ENCODE measurements at places on chromosomes 2 and 18. TPM values are rescaled to one million over a fixed set of nuclear protein-coding genes. Genes with fewer than 3 reads are reported as not detected.

DNA sequence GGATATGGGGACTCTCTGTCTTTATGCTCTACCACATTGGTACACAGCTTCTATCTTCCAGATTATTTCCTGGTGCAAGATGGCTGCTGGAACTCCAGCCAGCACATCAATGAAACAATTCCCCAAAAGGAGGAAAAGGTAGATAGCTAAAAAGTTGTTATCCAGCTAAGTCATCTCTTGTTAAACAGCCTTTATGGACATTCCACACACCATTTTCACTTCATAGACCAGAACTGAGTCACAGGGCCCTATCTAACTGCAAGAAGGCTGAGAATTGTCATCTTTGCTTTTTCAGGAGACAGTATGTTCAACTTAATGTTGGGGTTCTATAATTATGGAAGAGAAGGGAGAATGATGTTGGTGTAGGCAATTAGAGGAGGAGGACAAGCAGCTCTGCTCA is 133.3 kb upstream of the NOSTRIN start:
- no peak overlapping the region for H3K27ac ChIP-seq
- DNase-seq = no peak
- H3K36me3 ChIP-seq = no peaks in the 10 kb centered on the region

- H3K27ac ChIP-seq = no peak overlapping the region
- H3K4me1 ChIP-seq = peaks cover 8% of the 10 kb centered on the region
- no peak overlapping the region for H3K4me3 ChIP-seq
- DNase-seq = no peak
These were observed 81.9 kb upstream of the ZNF397 start for GRCh38 chr18:35158728-35159450.

DNA sequence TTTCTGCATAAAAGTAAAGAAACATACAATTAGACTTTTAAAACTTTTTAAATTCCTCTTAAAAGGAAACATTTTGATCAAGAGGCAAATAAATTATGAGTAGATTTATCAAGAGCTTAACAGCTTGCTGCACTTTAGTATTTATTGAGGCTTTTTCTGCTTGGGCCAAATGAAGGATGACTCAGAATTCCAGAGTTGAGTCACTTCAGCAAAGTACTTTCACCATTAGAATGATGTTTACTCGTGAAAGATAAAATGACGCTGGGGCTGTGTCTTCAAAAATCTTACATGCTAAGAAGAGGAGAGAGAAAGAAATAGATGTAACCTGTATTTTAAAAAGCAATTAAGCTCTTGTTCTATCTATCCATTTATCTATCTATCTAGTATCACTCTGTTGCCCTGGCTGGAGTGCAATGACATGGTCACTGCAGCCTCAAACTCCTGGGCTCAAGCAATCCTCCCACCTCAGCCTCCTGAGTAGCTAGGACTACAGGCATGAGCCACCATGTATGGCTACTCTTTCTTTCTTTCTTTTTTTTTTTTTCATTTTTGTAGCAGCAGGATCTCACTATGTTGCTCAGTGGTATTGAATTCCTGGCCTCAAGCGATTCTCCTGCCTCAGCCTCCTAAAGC is 75.3 kb upstream of the RIOK3 start:
- no peak overlapping the region for H3K27ac ChIP-seq
- DNase-seq = peak; percentile 32
- no peaks in the 10 kb centered on the region for H3K36me3 ChIP-seq
- H3K4me1 ChIP-seq = no peaks in the 10 kb centered on the region
- no peaks in the 10 kb centered on the region for H3K27me3 ChIP-seq

DNA sequence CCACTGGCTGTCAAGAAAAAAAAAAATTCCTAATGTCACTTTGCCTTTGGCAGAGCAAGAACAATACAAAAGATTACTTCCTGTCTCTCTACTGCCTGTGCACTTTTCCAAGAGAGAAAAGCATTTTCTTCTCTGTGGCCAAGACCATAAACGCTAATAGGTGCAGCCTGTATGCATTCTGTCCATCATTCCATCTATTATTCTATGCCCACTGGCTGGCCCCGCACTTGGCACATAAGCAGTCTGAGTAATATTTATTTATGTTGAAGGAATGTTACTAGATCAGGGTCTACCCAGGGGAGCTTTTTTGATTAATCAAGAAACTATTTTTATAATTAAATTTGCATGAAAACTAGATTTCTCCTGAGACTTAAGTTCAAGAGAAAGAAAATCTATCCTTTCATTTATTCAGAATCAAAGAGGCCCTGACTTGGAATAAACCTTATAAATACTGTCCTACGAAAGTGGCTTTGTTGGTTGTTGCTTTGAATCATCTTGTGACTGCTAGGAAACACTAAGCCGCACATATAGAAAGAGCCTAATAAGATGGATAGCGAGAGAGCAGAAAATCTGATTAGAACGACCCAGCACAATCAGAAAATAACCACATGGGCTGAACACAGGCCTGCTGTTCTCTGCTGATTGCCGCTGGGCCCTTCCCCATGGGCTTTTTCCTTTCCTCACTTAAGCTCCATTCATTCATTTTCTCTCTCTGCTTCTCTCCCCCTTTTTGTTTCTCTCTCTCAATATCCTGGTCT is 59.4 kb downstream of the MMADHC start:
- no peaks in the 10 kb centered on the region for H3K4me1 ChIP-seq
- H3K36me3 ChIP-seq = no peaks in the 10 kb centered on the region
- no peak for DNase-seq

DNA sequence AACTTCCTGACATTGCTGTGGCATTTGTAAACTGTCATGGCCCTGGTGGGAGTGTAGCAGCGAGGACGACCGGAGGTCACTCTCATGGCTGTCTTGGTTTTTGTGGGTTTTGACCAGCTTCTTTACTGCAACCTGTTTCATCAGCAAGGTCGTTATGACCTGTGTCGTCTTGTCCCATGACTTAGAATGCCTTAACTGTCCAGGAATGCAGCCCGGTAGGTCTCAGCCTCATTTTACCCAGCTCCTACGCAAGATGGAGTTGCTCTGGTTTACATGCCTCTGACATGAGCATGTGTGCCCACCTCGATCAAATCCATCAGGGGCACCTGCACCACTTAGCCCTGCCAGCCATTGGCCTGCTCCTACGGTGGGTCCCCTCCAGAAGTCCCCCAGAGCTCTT is 32.9 kb upstream of the SLC66A3 start:
- H3K36me3 ChIP-seq = no peaks in the 10 kb centered on the region
- no peak overlapping the region for H3K27ac ChIP-seq
- peaks cover 9% of the 10 kb centered on the region for H3K27me3 ChIP-seq
- DNase-seq = no peak
- no peaks in the 10 kb centered on the region for H3K4me1 ChIP-seq

- H3K27me3 ChIP-seq = no peaks in the 10 kb centered on the region
- DNase-seq = no peak
- no peaks in the 10 kb centered on the region for H3K36me3 ChIP-seq
- H3K4me3 ChIP-seq = no peak overlapping the region
- H3K4me1 ChIP-seq = peaks cover 26% of the 10 kb centered on the region
These were observed 14.9 kb downstream of the ITGA6 start for GRCh38 chr2:172442072-172442895.

- no peaks in the 10 kb centered on the region for H3K27me3 ChIP-seq
- peak overlapping the region; percentile 58 for H3K4me3 ChIP-seq
- peak overlapping the region; percentile 94 for H3K27ac ChIP-seq
These were observed 2.2 kb upstream of the CASP8 start for GRCh38 chr2:201257956-201258665.

DNA sequence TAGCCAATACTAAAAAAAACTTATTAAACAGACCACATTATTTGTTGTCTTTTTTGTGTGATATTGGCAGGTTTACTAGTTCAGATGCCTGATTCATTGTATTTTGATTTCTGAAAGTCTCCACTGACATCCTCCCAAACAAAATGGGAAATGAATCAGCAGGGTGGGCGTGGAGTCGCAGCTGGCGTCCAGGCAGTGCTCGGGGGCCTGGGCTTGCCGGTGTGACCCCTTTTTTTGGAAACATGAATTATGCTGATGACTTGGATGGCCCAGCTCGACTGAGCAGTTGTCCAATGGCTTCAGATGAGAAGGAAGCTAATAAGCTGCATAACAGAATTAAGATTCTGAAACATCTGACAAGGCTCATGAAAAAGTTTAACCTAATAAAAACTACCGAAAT is 1.7 kb upstream of the KCNG2 start:
- no peaks in the 10 kb centered on the region for H3K36me3 ChIP-seq
- H3K27ac ChIP-seq = peak overlapping the region; percentile 59
- peak; percentile 59 for DNase-seq
- peaks cover 62% of the 10 kb centered on the region for H3K27me3 ChIP-seq
- no peak overlapping the region for H3K4me3 ChIP-seq

- H3K4me1 ChIP-seq = no peaks in the 10 kb centered on the region
- H3K27me3 ChIP-seq = peaks cover 2% of the 10 kb centered on the region
- H3K4me3 ChIP-seq = no peak overlapping the region
These were observed 895.4 kb downstream of the EPHA4 start for GRCh38 chr2:220676695-220677094.

GRCh38 chr18:48580782-48581181 is 42.0 kb downstream of the CTIF start:
- H3K4me3 ChIP-seq = no peak overlapping the region
- H3K27me3 ChIP-seq = no peaks in the 10 kb centered on the region
- peaks cover 37% of the 10 kb centered on the region for H3K4me1 ChIP-seq
- peak overlapping the region; percentile 78 for H3K27ac ChIP-seq
- peaks cover 3% of the 10 kb centered on the region for H3K36me3 ChIP-seq
- peak; percentile 81 for DNase-seq

DNA sequence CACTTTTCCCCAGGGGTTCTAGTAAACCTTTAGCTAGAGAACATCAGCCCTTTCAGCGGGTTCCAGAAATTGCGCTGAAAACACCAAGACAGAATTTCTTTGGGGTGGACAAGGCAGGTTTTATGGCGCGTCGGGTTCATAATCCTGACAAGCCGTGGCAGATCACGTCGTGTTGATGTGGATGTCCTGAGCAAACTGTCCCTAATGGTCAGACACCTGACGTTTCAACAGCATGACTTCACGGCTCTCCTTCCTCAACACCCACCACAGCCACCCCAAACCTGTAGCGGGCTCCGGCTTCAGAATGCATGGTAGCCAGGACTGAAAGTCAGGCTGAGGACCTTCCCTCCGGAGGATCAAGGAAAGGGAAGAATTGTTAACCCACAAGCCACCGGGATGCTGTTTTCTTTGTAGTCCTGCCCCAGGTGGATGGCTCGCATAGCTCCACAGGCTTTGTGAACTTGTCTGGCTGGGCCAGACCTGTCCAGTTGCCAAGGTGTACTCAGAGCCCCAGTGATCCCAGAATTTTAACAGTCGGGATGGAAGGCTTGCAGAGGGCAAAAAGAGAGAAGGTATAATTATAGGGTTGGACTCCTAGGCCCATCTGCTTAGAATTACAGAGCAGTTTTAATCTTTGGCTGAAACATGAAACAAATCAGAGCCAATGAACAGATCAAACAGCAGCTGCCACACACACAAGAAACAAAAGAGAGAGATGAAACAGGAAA is 1.5 kb downstream of the APCDD1 start:
- peaks cover 15% of the 10 kb centered on the region for H3K4me1 ChIP-seq
- H3K27me3 ChIP-seq = peaks cover 24% of the 10 kb centered on the region
- DNase-seq = no peak
- H3K4me3 ChIP-seq = peak overlapping the region; percentile 56
- H3K27ac ChIP-seq = no peak overlapping the region
- no peaks in the 10 kb centered on the region for H3K36me3 ChIP-seq

DNA sequence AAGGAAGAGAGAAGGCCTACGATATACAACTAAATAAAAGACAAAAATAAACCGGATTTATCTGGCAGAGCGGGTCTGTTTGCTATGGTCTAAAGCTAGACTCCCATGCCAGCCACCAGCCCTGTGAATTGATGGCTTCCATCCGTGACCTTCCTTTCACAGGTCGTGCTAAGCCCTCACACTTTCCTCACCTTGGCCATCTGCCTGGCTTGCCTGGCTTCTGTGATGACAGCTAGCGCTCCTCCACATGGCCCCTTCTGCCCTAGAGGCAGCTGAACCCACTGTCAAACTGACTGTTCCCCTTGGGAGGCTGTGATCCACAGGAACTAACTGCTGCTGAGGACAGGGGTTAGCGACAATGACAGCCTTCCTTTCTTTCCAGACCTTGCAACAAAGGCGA is 32.5 kb downstream of the GAREM1 start:
- no peaks in the 10 kb centered on the region for H3K27me3 ChIP-seq
- peaks cover 2% of the 10 kb centered on the region for H3K4me1 ChIP-seq
- H3K36me3 ChIP-seq = no peaks in the 10 kb centered on the region
- H3K4me3 ChIP-seq = no peak overlapping the region

DNA sequence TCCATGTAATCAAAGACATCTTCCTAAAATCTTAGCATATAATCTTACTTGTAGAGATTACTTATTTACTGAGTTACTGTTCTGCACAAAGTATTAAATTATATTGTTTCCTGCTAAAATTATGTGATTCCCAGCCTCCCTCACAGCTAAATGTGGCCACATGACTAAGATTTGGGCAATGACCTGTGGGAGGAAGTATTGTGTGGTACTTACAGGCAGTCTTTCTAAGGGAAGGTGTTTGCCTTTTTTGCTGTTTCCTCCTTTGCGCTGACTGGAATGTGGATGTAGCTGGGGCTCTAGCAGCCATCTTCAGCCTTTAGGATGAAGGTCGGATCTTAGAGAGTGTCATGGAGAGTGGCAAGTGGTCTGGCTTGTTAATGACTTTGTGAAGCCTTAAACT is 146.3 kb upstream of the APCDD1 start:
- H3K27me3 ChIP-seq = peaks cover 2% of the 10 kb centered on the region
- H3K36me3 ChIP-seq = no peaks in the 10 kb centered on the region
- no peak overlapping the region for H3K27ac ChIP-seq
- no peaks in the 10 kb centered on the region for H3K4me1 ChIP-seq

GRCh38 chr18:49073437-49073836 is 122.7 kb upstream of the SMAD7 start:
- no peaks in the 10 kb centered on the region for H3K27me3 ChIP-seq
- no peak for DNase-seq
- no peaks in the 10 kb centered on the region for H3K4me1 ChIP-seq
- no peaks in the 10 kb centered on the region for H3K36me3 ChIP-seq
- no peak overlapping the region for H3K27ac ChIP-seq

- H3K27me3 ChIP-seq = no peaks in the 10 kb centered on the region
- H3K36me3 ChIP-seq = no peaks in the 10 kb centered on the region
- H3K4me3 ChIP-seq = no peak overlapping the region
- H3K4me1 ChIP-seq = peaks cover 6% of the 10 kb centered on the region
- DNase-seq = peak; percentile 96
- peak overlapping the region; percentile 37 for H3K27ac ChIP-seq
These were observed 67.7 kb downstream of the ARHGAP28 start for GRCh38 chr18:6797171-6797570.

GRCh38 chr2:218961651-218962570 is 2.4 kb downstream of the CDK5R2 start:
- DNase-seq = no peak
- H3K4me1 ChIP-seq = peaks cover 20% of the 10 kb centered on the region
- peaks cover 79% of the 10 kb centered on the region for H3K27me3 ChIP-seq
- H3K36me3 ChIP-seq = no peaks in the 10 kb centered on the region
- no peak overlapping the region for H3K4me3 ChIP-seq
- no peak overlapping the region for H3K27ac ChIP-seq

GRCh38 chr2:240482141-240482540 is 46.7 kb downstream of the GPC1 start:
- no peaks in the 10 kb centered on the region for H3K36me3 ChIP-seq
- no peak overlapping the region for H3K27ac ChIP-seq
- DNase-seq = no peak
- no peak overlapping the region for H3K4me3 ChIP-seq
- no peaks in the 10 kb centered on the region for H3K4me1 ChIP-seq

The SERPINB5 gene
- not detected for total RNA-seq

The LIPG gene
- 6.3 TPM for total RNA-seq

The ZAP70 gene
- total RNA-seq = 3.2 TPM

The CXCR4 gene
- 23.1 TPM for total RNA-seq

The ATF2 gene
- 33.2 TPM for total RNA-seq

The PAX8 gene
- total RNA-seq = 0.44 TPM

The CCDC148 gene
- 1.2 TPM for total RNA-seq

The RPRD1A gene
- total RNA-seq = 40.0 TPM

The DCDC2C gene
- 0.18 TPM for total RNA-seq

The TNFRSF11A gene
- 2.0 TPM for total RNA-seq

The TRABD2A gene
- 0.22 TPM for total RNA-seq
